ENCODE measurements at places on chromosomes 6 and 20. TPM values are rescaled to one million over a fixed set of nuclear protein-coding genes. Genes with fewer than 3 reads are reported as not detected.

DNA sequence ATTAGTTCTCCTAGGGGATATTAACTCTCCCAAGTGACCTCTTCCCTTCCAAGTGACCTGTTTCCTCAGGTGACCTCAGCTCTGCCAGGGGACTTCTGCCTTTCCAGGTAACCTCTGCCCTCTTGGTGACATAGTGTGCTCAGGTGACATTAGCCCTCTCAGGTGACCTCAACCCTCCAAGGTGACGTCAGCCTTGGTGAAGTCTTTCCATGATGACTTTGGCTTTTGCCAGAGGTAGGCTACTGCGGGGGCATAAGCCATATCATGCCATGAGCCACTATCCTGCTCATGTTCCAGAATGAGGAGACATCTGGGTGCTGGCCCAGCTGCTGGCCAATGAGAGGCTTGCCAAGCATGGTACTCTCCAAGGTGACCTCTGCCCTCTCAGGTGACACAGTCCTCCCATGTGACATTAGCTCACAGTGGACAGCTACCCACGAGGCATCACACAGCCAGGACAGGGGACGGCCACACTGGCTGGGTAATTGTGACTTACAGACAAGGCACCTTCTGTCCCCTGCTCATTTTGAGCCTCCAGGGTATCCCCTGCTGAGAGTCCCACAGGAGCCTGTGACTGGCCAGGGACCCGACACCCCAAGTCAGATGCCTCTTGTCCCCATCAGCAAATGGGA, 31.1 kb downstream of the UBD start:
- H3K27ac ChIP-seq: no peak overlapping the region
- no peaks in the 10 kb centered on the region for H3K27me3 ChIP-seq
- DNase-seq: no peak
- H3K4me3 ChIP-seq: no peak overlapping the region
- no peaks in the 10 kb centered on the region for H3K4me1 ChIP-seq

GRCh38 chr6:40819182-40819834, 219.7 kb downstream of the UNC5CL start:
- H3K4me3 ChIP-seq: no peak overlapping the region
- DNase-seq: no peak
- H3K27ac ChIP-seq: no peak overlapping the region

MOXD1 gene
- 0.53 TPM for total RNA-seq

DNA sequence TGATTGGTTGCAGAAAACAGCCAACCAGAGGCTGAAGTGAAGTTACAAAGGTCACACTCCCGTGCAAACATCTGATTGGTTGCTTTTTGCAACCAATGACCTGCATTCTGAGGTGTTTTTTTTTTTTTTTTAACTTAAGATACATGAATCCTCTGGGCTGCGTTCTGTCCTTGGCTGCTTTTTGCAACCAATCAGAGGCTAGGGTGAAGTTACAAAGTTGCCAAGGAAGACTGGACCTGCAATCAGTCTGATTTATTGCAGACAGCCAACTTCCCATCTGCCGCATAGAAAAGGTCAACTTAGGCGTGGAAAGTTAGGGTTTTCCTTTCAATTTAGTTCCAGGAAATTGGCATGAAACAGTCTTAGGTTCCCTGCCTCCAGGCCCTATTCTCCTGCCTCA, 292.9 kb downstream of the PLCB1 start:
- H3K27ac ChIP-seq: no peak overlapping the region
- no peak for DNase-seq
- no peaks in the 10 kb centered on the region for H3K36me3 ChIP-seq
- H3K27me3 ChIP-seq: no peaks in the 10 kb centered on the region
- no peaks in the 10 kb centered on the region for H3K4me1 ChIP-seq

GRCh38 chr6:160400446-160400845, 52.3 kb downstream of the SLC22A3 start:
- no peak overlapping the region for H3K27ac ChIP-seq
- no peak for DNase-seq

PHACTR3 gene
- not detected for total RNA-seq

DNA sequence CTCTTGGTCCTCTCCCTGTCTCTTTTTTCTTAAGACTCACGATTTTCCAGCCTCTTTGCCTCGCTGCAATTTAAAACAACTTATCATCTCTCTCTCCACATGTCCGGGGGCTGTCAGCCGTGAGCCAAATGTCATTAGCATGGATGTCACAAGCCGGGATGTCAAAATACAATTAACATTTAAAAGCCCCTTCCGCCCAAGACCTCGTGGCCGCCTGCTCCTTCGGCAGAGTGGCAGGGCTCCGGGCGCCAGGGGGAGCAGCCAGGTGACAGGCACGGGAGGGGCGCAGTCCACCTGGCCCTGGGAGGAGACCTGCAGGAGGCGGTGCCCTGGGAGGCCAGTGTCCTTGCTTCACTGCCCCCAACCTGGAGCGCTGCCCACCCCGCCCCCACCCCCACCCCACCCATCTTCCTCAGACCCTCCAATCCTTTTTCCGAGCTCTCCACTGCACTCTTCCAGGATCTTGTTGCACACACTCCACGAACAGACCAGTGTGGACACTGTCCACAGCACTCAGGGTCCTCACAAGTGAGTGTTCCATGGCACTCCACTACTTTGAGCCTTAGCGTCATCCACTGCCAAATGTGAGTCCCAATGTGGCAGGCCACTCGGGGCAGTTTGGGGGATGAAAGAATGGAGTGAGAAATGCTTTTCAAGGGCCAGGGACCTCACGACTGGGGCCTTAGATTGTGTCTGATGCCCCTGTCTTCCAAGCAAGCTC, 5.6 kb upstream of the GRM4 start:
- no peak for DNase-seq
- no peak overlapping the region for H3K27ac ChIP-seq
- peaks cover 86% of the 10 kb centered on the region for H3K27me3 ChIP-seq
